ENCODE measurements at places on chromosomes 13 and 19.

DNA sequence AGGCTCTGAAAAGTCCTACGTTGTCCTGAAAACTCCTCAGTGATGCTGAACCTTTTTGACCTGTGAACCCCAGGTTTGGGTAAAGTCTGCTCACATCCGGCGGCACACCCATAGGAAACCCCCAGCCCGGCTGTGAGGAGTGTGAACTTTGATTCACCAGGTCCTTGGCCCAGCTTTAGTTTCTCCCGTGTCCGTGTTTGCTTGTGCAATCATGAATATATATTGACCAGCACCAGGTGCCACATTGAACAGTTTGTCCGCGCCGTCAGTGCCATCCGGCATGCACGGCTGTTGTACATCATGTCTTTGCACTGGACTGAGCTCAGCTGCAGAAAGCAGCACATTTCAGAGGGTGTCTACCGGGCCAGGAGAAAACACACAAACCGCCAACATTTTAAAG lies 45.3 kb downstream of the NFIC start:
- DNase-seq: no peak

DNA sequence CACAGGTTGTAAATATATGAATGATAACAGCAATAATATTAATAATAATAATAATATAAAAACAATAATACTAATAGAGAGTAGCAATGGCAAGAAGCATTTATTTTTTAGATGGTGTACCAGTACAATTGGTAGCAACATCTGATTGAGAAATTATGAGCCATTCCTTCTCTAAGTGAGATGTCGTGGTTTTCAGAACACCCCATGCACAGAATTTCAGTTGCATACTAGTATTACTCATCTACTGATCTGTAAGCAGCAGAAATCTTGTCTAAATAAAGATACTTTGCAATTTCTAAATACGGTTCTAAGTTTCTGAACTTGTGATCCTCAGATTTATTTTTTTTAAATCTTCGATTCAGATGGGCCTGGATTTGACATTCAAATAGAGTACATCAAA lies 788.0 kb upstream of the ATXN8OS start:
- DNase-seq: no peak

DNA sequence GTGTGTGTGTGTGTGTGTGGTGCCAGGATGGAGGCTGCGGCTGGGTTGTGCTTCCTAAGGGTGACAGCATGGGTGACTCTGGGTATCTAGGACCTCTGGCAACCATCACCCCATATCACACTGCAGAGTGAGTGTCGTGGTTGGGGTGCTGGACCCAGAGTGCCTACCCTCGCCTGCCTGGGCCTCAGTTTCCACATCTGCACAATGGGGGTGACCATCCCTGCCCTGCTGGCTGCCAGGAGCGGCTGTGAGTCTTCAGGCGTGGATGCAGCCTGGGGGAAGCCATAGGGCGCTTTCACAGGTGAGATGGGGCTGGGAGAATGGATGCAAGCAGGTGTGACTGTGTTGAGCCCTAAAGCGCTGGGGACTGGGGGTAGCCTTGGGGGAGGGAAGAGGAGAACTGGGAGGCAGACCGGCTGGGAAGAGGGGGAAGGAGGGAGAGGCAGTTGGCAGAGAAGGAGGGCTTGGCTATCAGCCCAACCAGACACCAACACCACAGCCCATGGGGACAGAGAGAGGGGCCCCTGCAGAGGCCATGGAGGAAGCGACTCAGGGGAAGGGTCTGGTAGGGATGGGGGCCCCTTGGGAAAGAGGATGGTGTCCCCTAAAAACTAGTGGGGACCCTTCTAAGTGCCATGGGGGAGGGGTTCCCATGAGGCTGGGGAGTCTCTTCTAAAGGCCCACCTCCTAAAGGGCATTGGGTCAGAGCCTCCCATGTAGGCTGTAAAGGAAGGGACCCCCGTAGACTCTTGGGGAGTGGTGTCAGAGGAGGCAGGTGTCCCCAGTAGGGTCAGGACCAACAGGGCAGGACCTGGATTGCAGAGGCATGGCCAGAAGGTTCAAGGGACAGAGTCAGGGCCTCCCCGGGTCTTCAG lies 1.7 kb downstream of the PLPPR2 start:
- DNase-seq: no peak

DNA sequence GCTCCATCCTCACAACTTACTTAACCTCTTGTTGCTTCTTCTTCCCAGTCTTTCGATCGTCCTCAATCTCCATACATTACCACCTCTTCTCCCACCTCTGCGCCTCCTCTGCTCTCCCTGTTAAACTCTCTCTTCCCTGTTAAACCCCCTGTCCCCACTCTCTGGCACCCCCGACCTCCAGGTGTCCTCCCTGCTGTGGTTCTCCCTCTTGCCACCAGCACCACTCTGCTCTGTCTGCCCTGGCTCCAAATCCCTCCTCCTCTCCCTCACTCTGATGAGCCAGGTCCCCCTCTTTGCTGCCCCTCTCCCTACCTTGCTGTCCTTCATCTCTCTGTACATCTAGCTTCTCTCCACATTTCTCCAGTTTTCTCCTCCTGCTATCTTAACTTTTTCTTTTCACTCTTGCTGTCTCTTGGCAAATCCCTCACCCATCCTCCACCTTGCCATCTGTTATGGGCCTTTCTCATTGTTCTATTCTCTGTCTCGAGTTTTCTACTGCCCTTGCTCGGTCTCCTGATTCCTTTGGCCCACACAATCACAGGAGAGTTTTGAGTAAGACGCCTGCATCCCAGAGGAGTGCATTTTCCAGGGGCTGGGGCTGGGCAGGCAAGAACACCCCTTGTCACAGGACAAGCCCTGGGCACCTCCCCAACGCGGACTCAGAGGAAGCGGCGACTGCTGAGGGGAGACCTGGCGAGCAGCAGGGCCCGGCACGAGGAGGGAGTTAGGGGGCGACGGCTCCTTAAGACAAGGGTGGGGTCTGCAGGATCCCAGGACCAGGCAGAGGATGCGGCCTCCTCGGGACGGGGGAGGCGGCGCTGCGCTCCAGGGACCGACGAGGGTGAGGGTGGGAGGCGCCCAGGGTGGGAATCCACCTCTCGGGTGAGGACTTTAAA lies 21.4 kb upstream of the ERVV-1 start:
- DNase-seq: no peak

- DNase-seq: no peak
Measured at GRCh38 chr19:47749326-47749725, 4.0 kb downstream of the NOP53 start.

- DNase-seq: no peak
Measured at GRCh38 chr19:7292950-7293761, 1.1 kb downstream of the INSR start.

DNA sequence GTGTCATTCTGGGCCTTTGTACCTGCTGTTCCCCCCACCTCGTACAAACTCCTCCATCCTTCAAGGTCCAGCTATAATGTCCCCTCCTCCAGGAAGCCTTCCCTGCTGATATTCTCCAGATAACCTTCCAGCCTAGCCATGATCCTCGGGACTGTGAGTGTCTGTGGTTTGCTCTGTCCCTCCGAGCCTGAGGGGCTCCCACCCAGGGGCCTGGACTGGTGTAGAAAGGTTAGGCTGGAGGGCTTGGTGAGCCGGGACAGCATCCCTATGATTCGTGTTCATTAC lies 2.9 kb upstream of the COMP start:
- DNase-seq: no peak

GRCh38 chr19:5059213-5059574 lies 90.3 kb downstream of the KDM4B start:
- no peak for DNase-seq

DNA sequence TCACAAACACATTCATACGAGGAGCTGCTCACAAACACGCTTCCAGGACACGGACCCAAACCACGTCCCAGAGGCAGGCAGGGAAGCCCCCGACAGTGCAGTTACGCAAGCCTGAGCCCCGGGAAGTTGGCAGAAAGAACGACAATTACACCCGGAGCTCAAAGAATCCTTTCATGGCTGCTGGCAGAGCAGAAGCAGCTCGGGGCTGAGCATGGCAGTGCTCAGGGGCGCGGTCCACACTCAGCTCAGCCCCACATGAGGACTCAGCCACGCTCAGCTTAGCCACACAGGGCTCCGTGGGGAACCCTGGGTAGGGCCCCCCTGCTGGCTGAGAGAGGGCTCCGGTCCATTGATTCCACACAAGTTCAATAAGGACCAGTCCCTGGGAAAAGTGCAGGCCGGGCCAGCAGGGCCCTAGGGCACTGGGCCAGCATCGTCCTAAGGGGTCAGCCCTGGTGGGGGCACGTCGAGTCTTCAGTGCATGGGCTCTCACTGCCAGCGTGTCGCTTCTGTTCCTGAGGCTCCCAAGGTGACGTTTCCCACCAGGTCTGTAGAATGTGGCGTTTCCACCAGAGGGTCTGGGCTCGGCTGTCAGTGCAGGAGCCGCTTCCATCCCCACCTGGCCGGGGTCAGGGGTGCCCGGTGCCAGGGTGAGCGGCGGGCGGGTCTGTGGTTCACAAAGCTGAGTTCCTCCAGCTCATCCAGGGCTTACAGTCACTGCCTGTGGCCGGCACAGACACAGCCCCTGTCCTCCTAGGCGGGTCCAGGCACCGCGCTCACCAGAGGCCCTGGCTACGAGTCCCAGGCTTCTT lies 23.1 kb downstream of the GAS6 start:
- DNase-seq: no peak
